Glutamatergic neuron (in vitro differentiated cells): ENCODE measurements at places on chromosomes 13 and 19. TPM values are rescaled to one million over a fixed set of nuclear protein-coding genes. Genes with fewer than 3 reads are reported as not detected.

DNA sequence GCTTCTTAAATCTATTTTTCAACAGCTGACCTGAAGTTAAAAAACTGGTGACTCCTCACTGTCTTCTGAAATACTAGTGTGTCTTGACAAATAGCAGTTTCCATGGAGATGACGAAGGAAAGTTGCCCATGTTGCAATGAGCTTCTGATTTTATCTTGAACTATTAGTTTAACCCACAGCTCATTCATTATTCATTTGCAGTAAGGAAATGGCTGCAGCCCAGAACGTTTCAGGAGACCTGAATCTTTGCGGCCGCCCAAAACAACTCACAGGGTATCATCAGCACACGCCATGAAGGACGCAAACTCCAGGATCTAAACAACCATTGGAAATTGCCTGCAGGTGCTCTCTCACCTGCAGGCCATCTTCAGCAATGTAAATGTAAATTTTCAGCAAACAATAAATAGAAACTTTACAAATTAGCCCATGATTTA is 142.5 kb downstream of the DCLK1 start:
- no peak for DNase-seq

- DNase-seq: no peak
Observed at GRCh38 chr13:98846521-98846920, 94.0 kb upstream of the SLC15A1 start.

Gene N4BP2L1
- total RNA-seq: 1.9 TPM

DNA sequence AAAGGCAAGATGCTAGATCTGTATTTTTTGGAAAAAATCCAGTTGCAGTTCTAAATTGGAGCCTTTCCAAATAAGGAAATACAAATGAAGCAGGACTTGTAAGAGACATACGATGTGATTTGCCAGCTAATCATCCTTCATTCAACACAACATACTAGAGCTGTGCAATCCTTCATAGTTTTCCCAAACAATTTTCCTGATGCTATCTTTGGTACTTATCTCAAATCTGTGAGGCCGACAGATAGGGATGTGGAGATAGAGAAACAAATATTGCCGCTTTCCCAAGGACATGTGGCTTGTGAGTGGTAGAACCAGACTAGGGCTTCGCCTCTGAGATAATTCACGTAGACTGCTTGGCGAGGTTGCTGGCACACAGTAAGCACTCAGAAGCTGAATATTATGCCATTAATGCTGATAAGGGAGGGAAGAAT is 176.6 kb downstream of the LMO7 start:
- DNase-seq: no peak

Gene FXYD1
- total RNA-seq: not detected

Gene C19orf81
- total RNA-seq: 10.4 TPM

Gene PDX1
- not detected for total RNA-seq

DNA sequence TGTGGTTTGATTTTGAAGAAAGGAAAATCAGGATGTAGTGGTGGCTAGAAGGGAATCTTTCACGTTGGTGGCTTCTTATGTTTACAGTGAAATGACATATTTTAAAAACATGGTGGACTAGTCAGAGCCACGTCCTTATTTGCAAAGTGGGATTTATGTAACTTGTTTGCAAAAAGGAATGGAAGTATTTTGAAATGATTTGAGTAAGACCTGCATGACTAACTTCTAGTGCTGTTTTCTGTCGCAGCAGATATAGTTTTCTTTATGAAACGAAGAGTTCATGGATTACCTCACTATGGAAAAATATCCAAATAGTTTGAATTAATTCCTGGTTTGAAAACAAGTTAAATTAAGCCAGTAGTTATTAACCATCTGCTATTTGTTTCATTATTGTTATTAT is 476.5 kb downstream of the MYO16 start:
- no peak for DNase-seq

Gene MAB21L1
- total RNA-seq: 48.7 TPM

GRCh38 chr13:74575729-74576125 is 441.5 kb upstream of the KLF12 start:
- peak; percentile 76 for DNase-seq

DNA sequence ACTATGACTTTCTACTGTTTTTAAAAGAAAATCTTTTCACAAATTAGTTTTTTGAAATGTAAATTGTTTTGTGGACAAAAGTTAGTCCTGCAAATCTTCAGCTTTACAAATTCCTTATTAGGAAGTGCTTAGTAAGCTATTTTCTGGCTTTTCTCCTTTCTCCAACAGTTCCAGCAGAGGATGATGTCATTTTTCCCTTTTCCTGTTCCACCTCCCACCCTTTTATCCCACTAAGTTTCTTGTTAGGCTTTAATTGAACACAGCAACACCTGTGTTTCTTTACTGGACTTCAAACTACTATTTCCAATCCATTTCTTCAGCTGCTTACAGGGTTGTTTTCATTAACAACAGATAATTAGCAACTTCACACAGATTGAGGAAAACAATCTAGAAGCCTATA is 389.2 kb downstream of the NDFIP2 start:
- no peak for DNase-seq

Gene GAPDHS
- total RNA-seq: not detected

Gene RPL13A
- total RNA-seq: 1,648 TPM
